ENCODE measurements at places on chromosomes 6 and 20. TPM values are rescaled to one million over a fixed set of nuclear protein-coding genes. Genes with fewer than 3 reads are reported as not detected.

DNA sequence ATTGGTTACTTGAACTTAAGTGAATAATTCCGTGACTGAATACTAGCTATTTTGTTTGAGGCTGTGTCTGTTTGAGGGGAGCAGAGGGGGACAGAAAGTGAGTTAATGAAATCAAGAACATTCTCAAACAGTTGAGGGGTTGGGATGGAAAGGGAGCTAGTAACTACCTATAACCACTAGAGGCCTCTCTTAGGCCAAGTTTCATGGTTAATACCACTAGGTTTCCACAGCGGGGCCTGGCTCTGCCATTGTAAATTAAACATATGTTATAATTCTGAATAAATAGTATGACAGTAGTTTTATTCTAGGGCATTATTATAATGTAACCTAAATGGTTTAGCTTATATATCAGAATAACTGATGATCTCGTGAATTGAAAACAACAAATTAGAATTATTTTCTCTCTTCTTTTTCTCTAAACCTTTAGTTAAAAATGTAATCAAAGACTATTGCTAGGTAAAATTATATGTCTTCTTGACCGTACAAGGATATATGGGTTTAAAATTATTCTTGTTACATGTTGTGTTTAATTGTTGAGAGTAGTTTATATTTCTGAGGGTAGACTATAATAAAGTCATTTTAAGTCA lies 108.1 kb downstream of the BCKDHB start:
- H3K36me3 ChIP-seq, result no peaks in the 10 kb centered on the region
- peaks cover 2% of the 10 kb centered on the region for H3K4me1 ChIP-seq
- no peak overlapping the region for H3K4me3 ChIP-seq
- no peak for DNase-seq

DNA sequence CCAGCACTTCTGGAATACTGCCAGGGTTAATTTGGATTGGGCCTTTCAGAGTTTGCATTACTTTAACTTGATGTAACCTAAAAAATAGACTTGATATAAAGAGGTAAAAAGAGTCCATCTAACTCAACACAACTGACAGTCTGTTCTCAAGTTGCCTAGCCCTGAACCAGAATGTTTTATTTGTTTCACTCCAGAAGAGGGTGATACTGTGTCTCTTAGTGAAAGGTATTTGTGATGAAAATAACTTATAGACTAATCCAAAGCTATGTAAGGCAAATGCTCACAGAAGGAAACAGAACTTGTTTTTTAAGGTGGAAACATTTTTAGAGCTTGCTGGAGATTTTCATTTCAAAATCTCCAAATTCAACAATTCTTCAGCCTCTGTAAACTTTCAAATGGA lies 469.1 kb upstream of the RUNX2 start:
- no peaks in the 10 kb centered on the region for H3K36me3 ChIP-seq
- no peaks in the 10 kb centered on the region for H3K27me3 ChIP-seq
- H3K27ac ChIP-seq, result no peak overlapping the region

B3GAT2 gene
- total RNA-seq, result not detected

- no peaks in the 10 kb centered on the region for H3K27me3 ChIP-seq
- H3K27ac ChIP-seq, result peak overlapping the region; percentile 33
- no peaks in the 10 kb centered on the region for H3K4me1 ChIP-seq
- no peak for DNase-seq
- no peak overlapping the region for H3K4me3 ChIP-seq
Measured at GRCh38 chr20:574297-574942, 30.8 kb upstream of the CSNK2A1 start.

- no peak overlapping the region for H3K27ac ChIP-seq
- H3K4me3 ChIP-seq, result no peak overlapping the region
- no peaks in the 10 kb centered on the region for H3K4me1 ChIP-seq
- no peaks in the 10 kb centered on the region for H3K27me3 ChIP-seq
- no peaks in the 10 kb centered on the region for H3K36me3 ChIP-seq
Measured at GRCh38 chr6:150751296-150751695, 114.2 kb upstream of the MTHFD1L start.

MEI4 gene
- total RNA-seq, result not detected

- DNase-seq, result no peak
- no peaks in the 10 kb centered on the region for H3K36me3 ChIP-seq
- no peak overlapping the region for H3K4me3 ChIP-seq
- no peaks in the 10 kb centered on the region for H3K27me3 ChIP-seq
Measured at GRCh38 chr20:16064989-16065707, 508.1 kb downstream of the KIF16B start.

DNA sequence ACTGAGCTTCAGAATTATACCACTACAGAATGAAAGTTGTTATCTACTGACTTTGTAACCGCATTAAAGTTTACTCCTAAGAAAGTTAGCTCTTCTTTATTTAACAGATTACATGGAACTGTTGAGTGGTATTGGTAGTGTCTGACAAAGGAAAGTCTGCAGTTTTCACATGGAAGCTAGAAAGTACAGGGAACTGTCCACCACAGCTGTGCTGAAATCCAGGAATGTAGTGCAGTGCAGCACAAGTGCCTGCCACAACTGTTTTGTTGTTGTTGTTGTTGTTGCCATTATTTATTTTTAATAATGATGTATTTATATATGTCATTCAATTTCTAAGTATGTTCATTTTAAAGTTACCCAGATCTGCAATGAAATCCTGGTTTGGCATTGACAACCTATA lies 464.9 kb downstream of the TBC1D32 start:
- DNase-seq, result no peak
- H3K4me1 ChIP-seq, result no peaks in the 10 kb centered on the region
- H3K36me3 ChIP-seq, result no peaks in the 10 kb centered on the region

PTGIS gene
- total RNA-seq, result 156 TPM

TRIM39 gene
- 18.7 TPM for total RNA-seq

- no peaks in the 10 kb centered on the region for H3K36me3 ChIP-seq
- peak overlapping the region; percentile 76 for H3K27ac ChIP-seq
- H3K4me1 ChIP-seq, result no peaks in the 10 kb centered on the region
- peak; percentile 76 for DNase-seq
- no peaks in the 10 kb centered on the region for H3K27me3 ChIP-seq
Measured at GRCh38 chr6:166627875-166628801, 1.1 kb upstream of the RPS6KA2 start.

GRCh38 chr20:44572551-44573500 lies 9.6 kb upstream of the PKIG start:
- no peak overlapping the region for H3K4me3 ChIP-seq
- peak; percentile 43 for DNase-seq
- peaks cover 3% of the 10 kb centered on the region for H3K4me1 ChIP-seq

SIRPB2 gene
- under 0.01 TPM for total RNA-seq

DNA sequence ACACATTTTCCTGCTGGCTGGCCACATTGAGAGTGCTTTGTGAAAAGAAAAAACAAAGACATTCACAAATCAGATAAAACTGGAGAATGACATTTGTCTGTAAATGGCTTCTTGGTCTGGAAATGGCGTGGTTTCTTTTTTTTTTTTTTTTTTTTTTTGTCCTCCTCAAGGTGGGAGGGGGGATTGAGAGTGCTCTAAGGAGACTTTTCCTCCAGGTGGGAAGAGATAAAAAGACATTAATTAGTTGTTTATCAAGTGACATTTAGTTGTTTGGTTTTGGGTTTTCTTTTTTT lies 40.4 kb downstream of the GNAS start:
- no peak for DNase-seq
- H3K36me3 ChIP-seq, result no peaks in the 10 kb centered on the region
- H3K27ac ChIP-seq, result peak overlapping the region; percentile 98

- H3K4me3 ChIP-seq, result no peak overlapping the region
- no peaks in the 10 kb centered on the region for H3K36me3 ChIP-seq
- no peak for DNase-seq
Measured at GRCh38 chr20:61902221-61902869, 163.3 kb downstream of the TAF4 start.

WFDC5 gene
- total RNA-seq, result not detected

CDH26 gene
- total RNA-seq, result 0.76 TPM

DNA sequence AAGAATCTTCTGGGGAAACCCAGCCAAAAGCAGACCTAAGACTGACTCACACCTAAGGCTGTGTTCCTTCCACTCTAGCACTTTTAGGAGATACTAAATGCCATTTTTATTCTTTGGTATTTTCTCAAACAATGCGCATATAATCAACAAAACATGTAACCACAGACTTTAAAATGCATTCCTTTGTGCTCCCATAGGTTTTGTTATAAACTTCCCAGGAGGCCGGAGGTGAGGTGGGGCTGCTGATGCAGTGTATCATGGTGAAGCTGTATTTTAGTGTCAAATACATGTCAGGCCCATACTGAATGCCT lies 155.2 kb downstream of the BTBD3 start:
- H3K4me3 ChIP-seq, result no peak overlapping the region
- H3K4me1 ChIP-seq, result no peaks in the 10 kb centered on the region
- H3K27ac ChIP-seq, result no peak overlapping the region
- H3K36me3 ChIP-seq, result no peaks in the 10 kb centered on the region
- no peak for DNase-seq
- H3K27me3 ChIP-seq, result no peaks in the 10 kb centered on the region

DNA sequence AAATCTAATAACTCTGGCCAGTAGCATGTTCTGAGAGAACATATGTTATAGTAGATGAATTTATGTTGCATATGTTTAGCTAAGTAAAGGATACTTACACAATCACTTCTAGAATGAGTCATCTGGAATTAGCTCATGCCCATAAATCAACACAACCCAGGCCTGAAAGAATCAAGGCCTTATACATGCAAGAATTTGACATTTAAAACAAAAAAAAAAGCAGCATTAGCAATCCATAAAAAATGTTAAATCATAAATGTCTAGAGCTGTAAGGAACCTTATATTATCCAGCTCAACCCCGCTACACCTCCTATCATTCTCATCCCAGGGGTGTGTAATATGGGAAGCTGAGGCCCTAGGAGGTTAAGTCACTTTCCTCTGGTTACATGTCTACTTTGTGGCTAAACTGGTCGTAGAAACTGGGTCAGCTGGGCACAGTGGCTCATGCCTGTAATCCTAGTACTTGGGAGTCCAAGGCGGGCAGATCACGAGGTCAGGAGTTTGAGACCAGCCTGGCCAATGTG lies 105.2 kb upstream of the CARMIL1 start:
- H3K27me3 ChIP-seq, result no peaks in the 10 kb centered on the region
- H3K27ac ChIP-seq, result peak overlapping the region; percentile 69
- no peaks in the 10 kb centered on the region for H3K36me3 ChIP-seq
- peak; percentile 25 for DNase-seq
- H3K4me1 ChIP-seq, result no peaks in the 10 kb centered on the region
- H3K4me3 ChIP-seq, result no peak overlapping the region

DNA sequence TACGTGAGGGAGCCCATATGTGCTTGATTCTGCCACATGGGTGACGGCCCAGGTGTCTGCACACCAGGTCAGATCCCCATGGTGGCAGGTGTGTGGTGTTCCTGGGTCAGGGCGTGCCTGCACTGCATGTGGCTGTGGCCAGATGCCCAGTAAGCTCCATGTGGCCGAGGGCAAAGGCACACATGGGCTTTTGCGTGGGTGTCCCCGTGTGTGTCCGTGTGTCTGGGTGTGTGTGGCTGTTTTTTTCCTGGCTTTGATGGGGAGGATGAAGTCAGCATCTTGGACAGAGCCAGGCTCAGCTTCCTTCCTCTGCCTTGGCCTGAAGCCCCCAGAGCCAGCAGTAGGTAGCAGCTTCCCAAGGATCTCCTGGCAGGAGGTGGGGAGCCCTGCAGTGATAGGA lies 1.5 kb upstream of the TNXB start:
- H3K27me3 ChIP-seq, result no peaks in the 10 kb centered on the region
- peaks cover 49% of the 10 kb centered on the region for H3K4me1 ChIP-seq
- H3K27ac ChIP-seq, result peak overlapping the region; percentile 93

DNA sequence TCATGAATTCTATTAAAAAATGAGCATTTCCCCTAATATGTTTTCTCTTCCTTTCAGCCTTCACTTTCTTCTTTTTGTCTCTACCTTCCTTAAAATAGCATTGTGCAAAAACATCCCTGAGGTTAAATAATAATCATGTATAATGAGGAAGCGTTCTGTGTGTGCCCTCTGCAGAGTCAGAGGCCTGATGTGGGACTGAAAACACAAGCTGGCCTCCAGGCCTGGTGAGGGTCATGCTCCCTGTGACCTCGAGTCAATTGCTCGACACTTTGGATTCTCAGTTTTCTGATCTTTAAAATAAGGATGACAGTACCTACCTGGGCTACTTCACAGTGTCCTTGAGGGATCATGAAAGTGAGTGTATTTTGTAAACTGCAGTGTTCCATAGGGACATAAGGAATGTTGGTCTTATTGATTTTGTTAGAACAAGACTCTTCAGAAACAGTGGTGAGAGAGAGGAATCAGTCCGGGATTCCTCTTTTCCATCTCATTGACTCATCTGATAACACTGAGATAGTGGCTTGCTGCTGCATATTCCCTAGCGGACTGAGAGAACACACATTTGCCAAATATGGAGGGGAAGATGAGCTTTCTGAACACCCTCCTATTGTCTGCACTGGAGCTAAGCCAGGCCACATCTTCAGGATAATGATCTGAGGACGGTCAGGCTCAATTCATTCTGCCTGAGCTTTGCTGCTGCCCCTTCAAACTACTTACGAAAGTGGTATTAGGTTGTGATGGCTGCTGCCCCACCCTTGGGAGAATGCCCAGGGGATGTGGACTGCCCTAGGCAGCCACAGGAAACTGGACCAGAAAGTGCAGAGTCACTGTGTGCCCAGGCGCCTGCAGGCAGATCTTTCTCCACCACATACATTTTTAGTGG lies 39.6 kb upstream of the PDE7B start:
- H3K4me1 ChIP-seq, result no peaks in the 10 kb centered on the region
- no peak for DNase-seq
- no peaks in the 10 kb centered on the region for H3K36me3 ChIP-seq
- H3K27ac ChIP-seq, result no peak overlapping the region
- no peaks in the 10 kb centered on the region for H3K27me3 ChIP-seq

DNA sequence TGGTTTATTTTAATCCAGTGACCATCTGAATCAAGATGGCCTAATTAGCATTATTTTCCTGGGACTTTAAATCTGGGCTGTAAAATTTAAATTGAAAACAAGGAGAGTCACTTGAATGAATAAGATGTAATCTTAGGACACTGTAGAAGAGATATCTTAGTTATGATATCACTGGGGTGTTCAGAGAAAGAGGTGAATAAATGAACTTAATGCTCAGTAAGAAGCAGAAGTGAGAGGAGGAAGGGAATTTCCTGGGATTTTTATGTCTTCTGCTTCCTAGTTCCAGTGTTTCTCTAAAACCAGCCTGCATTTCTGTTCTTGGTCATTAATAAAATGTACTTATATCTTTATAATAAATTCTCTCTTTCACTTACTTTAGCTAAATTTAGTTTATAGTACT lies 136.8 kb upstream of the PTPRK start:
- no peak overlapping the region for H3K4me3 ChIP-seq
- no peak for DNase-seq
- no peaks in the 10 kb centered on the region for H3K27me3 ChIP-seq
- H3K36me3 ChIP-seq, result no peaks in the 10 kb centered on the region
- no peaks in the 10 kb centered on the region for H3K4me1 ChIP-seq

- no peak overlapping the region for H3K27ac ChIP-seq
- DNase-seq, result no peak
- no peaks in the 10 kb centered on the region for H3K27me3 ChIP-seq
- no peaks in the 10 kb centered on the region for H3K4me1 ChIP-seq
- no peaks in the 10 kb centered on the region for H3K36me3 ChIP-seq
Measured at GRCh38 chr6:161220346-161220745, 53.5 kb downstream of the AGPAT4 start.

Data from uterus (tissue), 4 donors.